AG04450 (cell line): ENCODE measurements at places on chromosomes 12 and 14.

- DNase-seq: no peak
Observed at GRCh38 chr12:106018286-106018685, 120.5 kb downstream of the NUAK1 start.

GRCh38 chr14:56562883-56563282 lies 16.7 kb upstream of the TMEM260 start:
- no peak for DNase-seq

DNA sequence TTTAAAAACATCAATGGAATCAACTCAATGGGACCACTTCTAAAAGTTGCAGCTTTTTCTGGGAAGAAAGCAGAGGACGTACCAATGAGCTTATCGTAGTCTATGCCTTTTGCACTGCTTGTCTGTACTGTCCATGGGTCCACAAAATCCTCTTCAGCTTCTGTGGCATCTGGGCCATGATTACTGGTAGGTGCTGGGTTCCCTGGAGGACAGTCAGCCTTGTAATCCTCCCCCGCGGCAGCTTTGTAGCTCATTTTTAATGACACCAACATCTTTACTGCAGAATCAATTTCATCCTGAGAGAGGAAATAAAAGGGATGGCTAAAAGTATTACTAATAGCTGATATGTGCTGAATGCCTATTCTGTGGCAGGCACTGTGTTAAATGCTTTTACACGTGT lies 38.5 kb downstream of the SLC25A47 start:
- no peak for DNase-seq

GRCh38 chr12:583251-583869 lies 79.9 kb downstream of the NINJ2 start:
- no peak for DNase-seq

- DNase-seq: no peak
Observed at GRCh38 chr12:105334001-105334400, 3.5 kb downstream of the C12orf75 start.

DNA sequence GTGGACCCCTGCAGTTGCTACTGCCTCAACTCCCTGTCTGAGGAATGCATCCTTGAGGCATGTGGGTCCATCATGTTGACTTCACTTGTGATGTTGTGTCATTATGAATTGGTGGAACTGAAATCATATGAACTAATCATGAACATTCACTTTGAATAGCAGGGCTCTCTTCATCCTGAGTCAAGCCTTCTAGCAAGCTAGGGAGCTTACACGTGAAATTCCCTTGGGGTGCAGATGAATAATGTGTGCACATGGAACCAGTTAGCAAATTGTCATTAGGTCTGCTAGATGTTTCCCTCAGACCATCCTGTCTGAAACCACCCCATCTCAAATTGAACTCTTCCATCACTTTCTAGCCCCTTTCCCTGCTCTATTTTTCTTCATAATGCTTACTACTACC lies 3.6 kb downstream of the COQ6 start:
- no peak for DNase-seq

GRCh38 chr12:32455607-32456071 lies 56.3 kb downstream of the FGD4 start:
- peak; percentile 33 for DNase-seq

- DNase-seq: no peak
Observed at GRCh38 chr12:25020621-25021243, 71.8 kb upstream of the BCAT1 start.

DNA sequence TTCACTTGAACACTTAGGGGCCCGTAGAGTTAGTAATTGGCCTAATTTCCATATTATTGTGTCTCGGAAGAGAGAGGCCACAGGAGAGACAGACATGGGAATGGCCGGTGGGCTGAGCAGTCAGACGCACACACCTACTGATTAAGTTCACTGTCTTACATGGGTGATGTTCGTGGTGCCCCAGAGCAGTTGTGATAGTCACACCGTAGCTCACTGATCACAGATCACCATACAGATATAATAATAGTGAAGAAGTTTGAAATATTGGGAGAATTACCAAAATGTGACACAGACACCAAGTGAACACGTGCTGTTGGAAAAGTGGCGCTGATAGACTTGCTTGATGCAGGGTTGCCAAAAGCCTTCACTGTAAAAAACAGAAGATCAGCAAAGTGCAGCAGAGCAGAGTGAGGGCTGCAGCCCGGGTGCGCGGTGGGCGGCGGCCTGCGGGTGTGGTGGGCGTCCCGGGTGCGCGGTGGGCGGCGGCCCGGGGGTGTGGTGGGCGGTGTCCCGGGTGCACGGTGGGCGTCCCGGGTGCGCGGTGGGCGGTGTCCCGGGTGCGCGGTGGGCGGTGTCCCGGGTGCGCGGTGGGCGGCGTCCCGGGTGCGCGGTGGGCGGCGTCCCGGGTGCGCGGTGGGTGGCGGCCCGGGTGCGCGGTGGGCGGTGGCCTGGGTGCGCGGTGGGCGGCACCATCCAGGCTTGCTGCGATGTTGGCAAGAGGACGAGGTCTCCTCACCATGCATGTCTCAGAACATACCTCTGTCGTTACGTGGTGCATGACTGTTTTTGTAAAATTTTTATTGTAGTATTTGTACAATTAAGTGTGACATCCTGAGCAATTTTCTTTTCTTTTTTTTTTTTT lies 34.3 kb upstream of the TEX22 start:
- peak; percentile 15 for DNase-seq
